ENCODE measurements at places on chromosomes 3 and 15. TPM values are rescaled to one million over a fixed set of nuclear protein-coding genes. Genes with fewer than 3 reads are reported as not detected.

The KLHL6 gene
- total RNA-seq, result 0.16 TPM

The SLC12A8 gene
- total RNA-seq, result 20.0 TPM

The PYGO1 gene
- 11.8 TPM for total RNA-seq

The MST1R gene
- 8.7 TPM for total RNA-seq

The TJP1 gene
- 88.7 TPM for total RNA-seq

The ACKR4 gene
- 1.8 TPM for total RNA-seq

The OXSR1 gene
- total RNA-seq, result 30.7 TPM

The IRAK2 gene
- 3.7 TPM for total RNA-seq

The ARGFX gene
- total RNA-seq, result not detected

The TCAIM gene
- 37.4 TPM for total RNA-seq

The CASR gene
- 0.37 TPM for total RNA-seq

The DNAH12 gene
- 1.1 TPM for total RNA-seq

The UBAP1L gene
- total RNA-seq, result 1.8 TPM

The CPNE4 gene
- 0.37 TPM for total RNA-seq

The PTX3 gene
- total RNA-seq, result 23.7 TPM
